ENCODE measurements at places on chromosomes 5 and 9.

DNA sequence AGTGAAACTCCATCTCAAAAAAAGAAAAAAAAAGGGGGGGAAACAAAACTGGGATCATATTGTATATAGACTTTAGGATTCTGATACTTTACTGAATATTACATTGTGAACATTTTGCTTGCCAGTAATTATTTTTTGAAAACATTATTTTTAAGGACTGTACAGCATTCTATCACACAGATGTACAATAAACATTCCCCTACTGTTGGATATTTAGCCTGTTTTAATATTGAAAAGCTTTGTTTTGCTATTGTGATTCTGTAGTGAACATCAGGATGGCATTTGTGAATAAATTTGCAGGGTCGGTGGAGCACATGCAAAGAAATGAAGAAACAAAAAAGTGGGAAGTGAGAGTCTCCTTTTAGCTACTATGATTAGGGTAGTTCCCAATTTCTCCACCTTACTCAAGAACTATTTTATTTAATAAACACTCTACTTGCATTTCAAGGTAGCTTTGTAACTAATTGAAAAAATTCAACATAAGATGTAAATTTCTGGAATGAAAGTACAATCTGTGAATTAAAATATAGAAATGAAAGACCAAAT lies 18.7 kb downstream of the RASGRF2 start:
- DNase-seq = no peak

DNA sequence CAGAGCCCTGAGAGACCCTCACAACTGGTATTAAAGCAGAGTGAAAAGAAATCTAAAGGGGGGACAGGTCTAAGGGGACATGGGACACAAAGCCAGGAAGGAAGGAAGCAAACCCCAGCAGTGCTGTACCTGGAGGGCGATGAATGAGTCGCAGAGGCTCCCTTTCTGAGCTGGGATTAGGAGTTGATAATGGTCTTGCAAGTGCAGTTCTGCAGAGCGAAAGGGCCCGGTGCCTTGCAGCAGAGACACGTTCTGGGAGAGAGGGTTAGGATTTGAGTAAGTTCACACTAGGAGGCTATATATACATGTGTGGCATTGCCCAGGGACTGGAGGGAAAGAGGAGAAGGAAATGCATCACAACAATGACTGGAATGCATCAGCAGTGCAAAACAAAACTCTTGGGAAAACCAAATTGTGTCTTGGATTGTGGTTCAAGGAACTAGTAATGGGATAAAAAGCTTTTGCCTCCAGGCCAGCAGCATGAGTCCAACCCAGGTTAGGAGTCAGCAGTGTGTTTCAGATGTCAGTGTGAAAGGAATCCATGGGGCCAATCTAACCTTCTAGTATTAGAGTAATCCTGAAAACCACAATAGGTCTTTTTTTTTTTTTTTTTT lies 38.8 kb upstream of the LIFR start:
- DNase-seq = no peak

- no peak for DNase-seq
Observed at GRCh38 chr5:14475045-14475444, 106.5 kb upstream of the OTULINL start.

GRCh38 chr5:197892-198489 lies 6.7 kb downstream of the LRRC14B start:
- DNase-seq = no peak

- DNase-seq = no peak
Observed at GRCh38 chr5:10253390-10253789, 3.3 kb downstream of the CCT5 start.

DNA sequence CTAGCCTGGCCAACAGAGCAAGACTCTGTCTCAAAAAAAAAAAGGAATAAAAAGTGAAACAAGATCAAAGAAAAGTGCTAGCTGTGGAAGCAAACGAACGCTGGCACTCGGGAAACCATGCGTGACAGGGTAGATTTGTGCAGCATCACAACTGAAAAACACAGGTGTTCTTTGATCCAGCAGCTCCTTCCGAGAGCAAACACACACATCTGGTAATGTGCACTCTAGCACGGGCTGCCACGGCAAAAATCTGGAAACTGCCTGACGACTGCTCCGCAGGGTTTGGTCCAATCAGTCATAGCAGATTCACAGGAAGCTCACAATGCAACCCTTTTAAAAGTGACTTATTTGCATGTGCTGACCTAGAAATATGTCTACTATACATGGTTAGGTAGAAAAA lies 80.0 kb downstream of the SYK start:
- DNase-seq = peak; percentile 94

GRCh38 chr5:137438932-137439331 lies 60.2 kb downstream of the SPOCK1 start:
- DNase-seq = no peak

- no peak for DNase-seq
Observed at GRCh38 chr5:66002415-66002814, 76.0 kb downstream of the ERBIN start.

Data from DMS53 (cell line).